ENCODE measurements at places on chromosomes 2 and 18. TPM values are rescaled to one million over a fixed set of nuclear protein-coding genes. Genes with fewer than 3 reads are reported as not detected.

The POTEE gene
- 2.2 TPM for total RNA-seq

The RUFY4 gene
- 0.31 TPM for total RNA-seq

The EGR4 gene
- 0.09 TPM for total RNA-seq

The PLA2R1 gene
- 1.1 TPM for total RNA-seq

The TACR1 gene
- total RNA-seq = 0.23 TPM

The FAM228A gene
- total RNA-seq = 0.25 TPM

The NT5DC4 gene
- not detected for total RNA-seq

The TMEM247 gene
- not detected for total RNA-seq

The SNORC gene
- total RNA-seq = 3.4 TPM

The STON1 gene
- 13.4 TPM for total RNA-seq

The ADRA2B gene
- 6.3 TPM for total RNA-seq

The IL36A gene
- not detected for total RNA-seq

The CCDC138 gene
- total RNA-seq = 23.7 TPM

The CCDC88A gene
- total RNA-seq = 82.5 TPM

The CYB5A gene
- total RNA-seq = 170 TPM

The ALPP gene
- total RNA-seq = 0.20 TPM

The PLCD4 gene
- total RNA-seq = 0.28 TPM

The SEMA4F gene
- total RNA-seq = 6.3 TPM

- DNase-seq = no peak
These were observed 7.5 kb downstream of the CCDC93 start for GRCh38 chr2:118006326-118006725.

DNA sequence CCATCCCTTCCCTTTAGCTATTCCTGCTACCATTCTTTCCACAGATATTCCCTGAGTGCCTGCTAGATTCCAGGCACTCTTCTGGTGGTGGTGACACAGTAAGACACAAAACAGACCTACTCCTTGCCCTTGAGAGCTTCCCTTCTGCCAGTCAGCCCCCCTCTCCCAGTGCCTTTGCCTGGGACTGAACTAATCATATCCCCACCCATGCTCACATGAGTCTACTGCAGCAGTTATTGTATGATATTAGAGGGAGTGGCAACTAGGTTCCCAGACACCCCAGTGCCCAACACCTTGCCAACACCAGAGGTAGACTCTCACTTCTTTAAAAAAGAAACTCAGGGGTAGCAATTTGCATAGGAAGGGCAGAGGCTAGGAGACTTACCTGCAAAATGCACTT lies 7.2 kb upstream of the LBH start:
- DNase-seq = no peak

- no peak for DNase-seq
These were observed 336.3 kb upstream of the THUMPD2 start for GRCh38 chr2:40115348-40115747.

GRCh38 chr18:62682371-62682770 lies 33.0 kb upstream of the PHLPP1 start:
- no peak for DNase-seq

DNA sequence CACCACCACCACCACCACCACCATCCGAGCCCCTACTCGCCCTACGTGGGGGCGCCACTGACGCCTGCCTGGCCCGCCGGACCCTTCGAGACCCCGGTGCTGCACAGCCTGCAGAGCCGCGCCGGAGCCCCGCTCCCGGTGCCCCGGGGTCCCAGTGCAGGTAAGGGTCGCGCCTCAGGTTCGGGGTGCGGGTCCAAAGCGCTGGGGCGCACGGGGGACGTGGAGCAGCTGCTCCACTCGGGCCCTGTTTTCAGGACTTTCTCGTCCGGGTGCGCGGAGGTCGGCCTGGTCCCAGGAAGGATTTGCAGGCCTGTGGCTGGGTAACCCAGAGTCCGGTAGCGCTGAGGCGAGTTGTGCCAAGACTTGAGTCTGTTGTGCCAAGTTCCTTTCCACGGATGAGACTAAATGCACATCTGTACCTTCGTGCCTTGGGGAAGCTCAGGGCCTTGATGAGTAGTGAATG lies 2.8 kb downstream of the GATA6 start:
- DNase-seq = peak; percentile 16

DNA sequence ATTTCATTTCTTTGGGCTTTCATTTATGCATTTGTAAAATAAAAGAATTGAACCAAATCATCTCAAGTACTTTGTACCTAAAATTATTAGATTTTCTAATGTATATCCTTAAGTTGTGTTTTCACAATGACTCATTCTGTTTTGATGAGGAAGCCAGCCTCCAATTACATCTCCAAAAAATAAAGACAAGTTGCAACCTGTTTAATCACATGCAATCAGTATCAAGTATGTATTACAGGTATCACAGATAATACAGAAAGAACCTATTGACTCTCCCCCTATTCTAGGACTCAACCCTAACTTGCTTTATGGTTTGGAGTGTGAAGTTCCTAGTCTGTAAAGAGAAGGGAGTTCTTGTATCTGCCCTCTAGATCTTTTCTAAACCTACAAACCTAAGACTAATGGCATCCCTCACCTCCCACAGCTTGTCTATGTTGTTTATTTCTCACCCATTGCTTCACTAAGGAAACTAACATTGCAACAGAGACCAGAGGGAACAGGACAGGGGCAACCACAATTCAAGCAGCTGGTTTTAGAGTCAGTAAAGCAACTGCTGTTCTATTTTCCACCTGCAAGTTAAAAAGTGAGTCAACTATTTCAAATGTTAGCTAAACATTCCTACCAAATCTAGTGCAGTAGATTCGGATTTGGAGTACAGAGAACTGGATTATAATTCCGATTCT lies 141.1 kb upstream of the ETAA1 start:
- DNase-seq = no peak

- no peak for DNase-seq
These were observed 36.5 kb upstream of the REG3G start for GRCh38 chr2:78989051-78989450.

- DNase-seq = no peak
These were observed 140.4 kb downstream of the CELF4 start for GRCh38 chr18:37425222-37425621.

GRCh38 chr18:48409591-48410094 lies 460 bp upstream of the ZBTB7C start:
- DNase-seq = peak; percentile 53

- DNase-seq = no peak
These were observed 160.5 kb downstream of the STK39 start for GRCh38 chr2:168086851-168087250.

- no peak for DNase-seq
These were observed 45.1 kb downstream of the RHOB start for GRCh38 chr2:20491739-20492531.

GRCh38 chr2:5368263-5368662 lies 323.9 kb upstream of the SOX11 start:
- DNase-seq = no peak

GRCh38 chr2:85971366-85971765 lies 82.6 kb upstream of the ST3GAL5 start:
- no peak for DNase-seq

- DNase-seq = no peak
These were observed 31.3 kb downstream of the GALNT3 start for GRCh38 chr2:165762723-165763122.

- DNase-seq = no peak
These were observed 65.6 kb upstream of the RFX8 start for GRCh38 chr2:101540518-101540917.

DNA sequence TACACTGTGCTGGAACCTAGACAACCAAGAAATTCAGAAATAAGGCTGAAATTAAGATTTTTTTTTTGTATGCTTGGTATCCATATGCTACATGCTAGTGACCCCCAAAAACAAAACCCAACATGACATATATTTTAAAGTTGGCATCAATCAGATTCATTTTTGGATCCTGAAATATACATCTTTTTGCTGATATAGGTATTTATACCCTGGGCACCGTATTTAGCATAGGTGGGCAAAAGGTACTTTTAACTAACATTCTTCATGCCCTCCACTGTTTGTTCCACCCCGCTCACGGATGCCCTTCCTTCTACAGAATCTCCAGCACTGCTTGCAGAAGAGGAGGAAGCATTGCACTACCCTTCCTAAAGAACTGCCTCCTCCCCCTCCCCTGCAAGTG lies 52.6 kb downstream of the SPOPL start:
- no peak for DNase-seq

GRCh38 chr2:24731923-24732322 lies 61.3 kb downstream of the PTRHD1 start:
- no peak for DNase-seq

DNA sequence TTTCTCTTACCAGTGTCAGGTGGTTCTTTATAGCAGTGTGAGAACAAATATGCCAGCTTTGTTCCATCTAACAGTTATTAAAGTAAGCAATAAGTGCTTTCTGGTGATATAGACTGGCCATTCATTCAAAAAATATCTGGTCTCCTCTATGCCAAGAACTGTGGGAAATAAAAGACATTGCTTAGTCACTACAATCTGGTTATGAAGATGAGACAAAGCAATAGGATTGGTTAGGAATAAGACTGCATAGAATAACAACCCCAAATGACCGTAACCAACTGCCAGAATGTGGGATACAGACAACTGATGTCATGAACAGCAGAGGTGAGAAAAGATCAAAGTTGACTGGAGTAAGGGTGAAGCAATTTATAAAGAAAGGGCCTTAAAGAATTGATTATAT lies 83.8 kb downstream of the MBD2 start:
- DNase-seq = no peak

- DNase-seq = no peak
These were observed 43.0 kb upstream of the KCNF1 start for GRCh38 chr2:10868465-10869314.

GRCh38 chr18:51491678-51492372 lies 294.3 kb upstream of the MEX3C start:
- DNase-seq = no peak

GRCh38 chr18:41165625-41166024 lies 789.4 kb upstream of the PIK3C3 start:
- DNase-seq = no peak

- DNase-seq = no peak
These were observed 180.6 kb downstream of the ATAD2B start for GRCh38 chr2:23746141-23746863.

GRCh38 chr2:217610401-217610814 lies 392.4 kb downstream of the TNS1 start:
- no peak for DNase-seq

DNA sequence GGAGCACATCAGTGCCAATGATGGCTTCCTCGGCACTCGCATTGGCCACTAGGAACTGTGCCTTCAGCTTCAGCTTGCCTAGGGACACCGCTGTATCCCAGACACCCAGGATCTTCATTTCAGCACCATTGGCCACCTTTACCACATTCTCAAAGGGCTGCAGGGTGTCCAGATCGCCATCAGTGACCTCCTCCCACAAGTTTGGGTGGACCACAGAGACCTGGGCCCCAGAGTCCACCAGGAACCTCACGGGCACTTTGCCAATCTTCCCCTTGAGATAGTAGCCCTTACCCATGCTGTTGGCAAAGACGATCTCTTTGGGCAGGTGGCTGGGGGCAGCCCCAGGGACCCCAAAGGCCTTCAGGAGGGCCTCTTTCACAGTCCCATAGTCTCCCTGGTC lies 610 bp downstream of the ASPRV1 start:
- DNase-seq = no peak

DNA sequence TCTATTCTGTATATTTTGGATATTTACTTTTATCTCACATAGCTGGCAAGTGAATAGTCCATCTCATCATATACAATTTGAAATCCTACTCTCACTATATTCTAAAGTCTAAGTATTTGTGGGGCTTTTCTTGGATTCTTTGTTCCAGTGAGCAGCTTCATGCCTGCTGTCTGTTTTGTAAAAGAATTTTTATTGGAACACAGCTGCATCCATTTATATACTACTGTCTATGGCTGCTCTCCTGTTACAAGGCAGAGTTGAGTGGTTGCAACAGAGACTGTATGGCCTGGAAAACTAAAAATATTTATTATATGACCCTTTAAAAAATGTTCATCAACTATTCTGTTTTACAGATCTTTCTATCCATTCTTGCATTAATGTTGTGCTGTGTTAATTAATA lies 193.3 kb upstream of the KLHL14 start:
- no peak for DNase-seq

DNA sequence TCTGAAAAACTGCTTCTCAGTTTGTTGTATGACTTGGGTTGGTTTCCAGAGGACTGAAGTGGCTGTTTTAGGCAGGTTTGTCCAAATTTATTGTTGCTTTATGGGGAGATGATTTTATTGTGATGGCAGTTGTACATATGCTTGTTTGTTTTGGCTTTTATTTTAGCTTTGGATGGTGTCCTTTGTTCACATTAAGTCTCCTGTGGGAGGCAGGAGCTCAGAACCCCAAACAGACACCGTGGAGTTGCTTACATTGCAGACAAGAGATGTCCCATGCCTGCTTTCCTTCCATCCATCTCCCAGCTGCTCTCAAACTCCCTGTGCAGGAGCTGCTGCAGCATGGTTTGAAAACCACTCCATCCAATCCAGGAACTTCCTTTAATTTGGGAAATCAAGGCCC lies 414.7 kb downstream of the LPIN1 start:
- DNase-seq = no peak

GRCh38 chr2:33525666-33526065 lies 49.2 kb downstream of the RASGRP3 start:
- no peak for DNase-seq

- DNase-seq = no peak
These were observed 373.9 kb downstream of the PTPRM start for GRCh38 chr18:7940971-7941370.

DNA sequence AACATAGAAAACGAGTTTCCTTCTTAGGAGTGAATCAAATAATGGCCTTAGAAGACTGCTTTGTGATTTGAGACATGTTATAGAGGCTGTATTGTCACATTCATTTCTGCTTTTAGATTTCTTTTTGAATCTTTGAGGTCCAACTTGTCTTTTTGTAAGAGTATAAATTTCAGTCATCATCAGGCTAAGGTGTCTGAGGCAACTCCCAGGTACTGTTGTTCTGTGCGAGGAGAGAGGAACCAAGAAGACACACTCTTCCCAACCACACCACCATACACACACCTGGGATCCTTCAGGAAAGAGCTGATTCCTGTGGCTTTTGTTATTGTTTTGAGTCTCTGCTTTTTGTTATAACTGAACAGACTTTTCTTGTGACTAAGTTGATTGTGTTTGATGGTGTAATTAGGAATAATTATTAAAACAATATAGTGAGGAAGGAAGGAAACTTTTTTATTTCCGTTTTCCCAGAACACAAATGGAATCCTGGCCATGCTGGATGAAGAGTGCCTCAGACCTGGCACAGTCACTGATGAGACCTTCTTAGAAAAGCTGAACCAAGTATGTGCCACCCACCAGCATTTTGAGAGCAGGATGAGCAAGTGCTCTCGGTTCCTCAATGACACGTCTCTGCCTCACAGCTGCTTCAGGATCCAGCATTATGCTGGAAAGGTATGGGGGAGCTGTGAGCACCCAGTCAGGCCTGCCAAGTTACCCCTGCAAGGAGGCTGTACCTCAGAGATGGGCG lies 140.4 kb downstream of the MYO1B start:
- DNase-seq = no peak

GRCh38 chr2:226355600-226355999 lies 444.0 kb downstream of the IRS1 start:
- no peak for DNase-seq

Data from WTC11 (cell line).